ENCODE measurements at places on chromosomes 5 and 9.

DNA sequence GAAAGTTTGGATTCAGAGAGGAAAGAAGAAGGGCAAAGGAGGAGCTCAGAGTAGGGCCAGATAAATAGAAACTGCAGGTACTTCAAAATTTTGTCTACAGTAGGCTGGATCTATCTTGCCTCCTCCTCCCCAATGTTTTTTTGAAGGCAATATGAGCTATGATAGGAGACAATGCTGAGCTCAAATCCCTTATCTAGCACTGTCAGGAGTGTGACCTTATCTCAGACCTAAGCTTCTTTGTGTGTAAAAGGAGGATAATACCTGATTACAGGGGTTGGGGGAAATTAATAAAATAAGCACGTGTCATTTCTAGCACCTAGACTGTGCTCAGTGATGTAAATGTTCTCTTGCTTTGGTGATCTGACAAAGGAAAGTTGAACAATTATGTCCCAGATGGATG, 137.8 kb upstream of the CD180 start:
- DNase-seq, result no peak

DNA sequence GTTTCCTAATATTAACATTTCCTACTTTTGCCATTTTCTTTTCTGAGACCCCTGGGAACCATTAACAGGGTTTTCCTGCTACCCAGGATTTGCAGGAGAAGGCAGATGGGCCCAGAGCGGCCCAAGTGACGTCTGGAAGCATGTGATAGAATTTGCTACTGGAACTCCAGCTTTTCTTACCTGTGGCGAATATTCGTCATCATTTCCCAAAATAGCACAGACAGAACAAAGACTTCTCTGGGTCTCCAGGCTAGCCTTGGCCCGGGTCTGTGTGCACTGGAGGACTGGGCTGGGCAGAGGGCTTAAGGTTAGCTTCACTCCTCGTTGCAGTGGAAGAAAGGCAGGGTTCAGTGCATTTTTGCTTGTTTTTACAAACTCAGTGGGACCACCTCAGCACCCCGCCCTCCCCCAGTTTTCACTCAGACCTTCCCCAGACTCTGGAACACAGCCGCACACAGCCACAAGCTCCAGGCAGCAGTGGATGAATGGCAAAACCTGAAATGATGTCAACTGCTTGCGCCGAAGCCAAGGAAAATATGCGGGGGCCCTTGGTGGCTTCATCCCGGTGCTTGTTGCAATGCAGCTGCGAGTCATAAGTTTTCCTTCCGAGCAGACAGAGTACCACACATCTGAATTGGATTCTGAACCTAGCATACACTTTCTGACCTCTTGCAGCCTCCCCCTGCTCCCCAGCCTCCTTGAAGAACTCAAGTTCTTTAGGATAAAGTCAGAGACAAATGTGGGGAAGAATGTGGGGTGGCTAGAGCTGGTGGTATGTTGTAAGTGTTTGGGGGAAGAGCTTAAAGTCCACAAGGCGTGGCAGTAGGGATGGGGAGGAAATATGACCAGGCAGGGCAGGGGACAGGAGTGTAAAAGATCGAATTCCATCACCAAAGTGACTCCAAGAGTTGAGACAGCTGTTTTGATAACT, 586.0 kb downstream of the CCDC171 start:
- no peak for DNase-seq

GRCh38 chr9:132726576-132727130, 56.4 kb downstream of the GTF3C4 start:
- no peak for DNase-seq

DNA sequence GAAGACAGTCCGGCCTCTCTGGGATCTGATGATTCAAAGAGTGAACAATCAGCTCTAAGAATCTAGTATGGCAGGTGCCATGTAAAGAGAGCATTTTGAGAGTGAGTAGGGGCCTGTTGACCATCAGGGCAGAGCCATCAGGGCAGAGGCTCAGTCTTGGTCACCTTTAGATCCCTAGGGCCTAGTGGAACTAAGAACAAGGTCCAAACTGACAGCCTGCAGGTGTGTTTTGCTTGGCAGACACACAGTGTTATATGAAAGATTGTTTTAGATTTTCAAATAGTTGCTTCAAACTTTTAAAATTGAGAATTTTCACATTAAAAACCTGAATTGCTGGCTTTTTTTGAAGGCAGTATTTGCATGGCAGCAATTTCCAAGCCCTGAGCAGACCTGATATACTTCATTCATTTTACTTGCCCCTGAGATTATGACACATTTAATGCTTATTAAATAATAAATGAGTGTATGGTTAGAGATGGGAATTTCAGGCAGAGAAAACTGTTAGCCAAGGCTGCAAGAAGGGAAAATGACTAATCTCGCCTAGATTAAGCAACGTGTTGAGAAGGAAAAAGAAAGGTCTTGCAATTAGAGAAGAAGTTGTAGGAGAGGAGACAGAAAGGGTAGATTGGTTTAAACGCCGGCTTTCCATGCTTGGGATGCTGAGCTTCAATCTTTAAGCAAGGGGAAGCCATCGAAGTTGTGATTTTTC, 279.6 kb downstream of the ARRDC3 start:
- no peak for DNase-seq

DNA sequence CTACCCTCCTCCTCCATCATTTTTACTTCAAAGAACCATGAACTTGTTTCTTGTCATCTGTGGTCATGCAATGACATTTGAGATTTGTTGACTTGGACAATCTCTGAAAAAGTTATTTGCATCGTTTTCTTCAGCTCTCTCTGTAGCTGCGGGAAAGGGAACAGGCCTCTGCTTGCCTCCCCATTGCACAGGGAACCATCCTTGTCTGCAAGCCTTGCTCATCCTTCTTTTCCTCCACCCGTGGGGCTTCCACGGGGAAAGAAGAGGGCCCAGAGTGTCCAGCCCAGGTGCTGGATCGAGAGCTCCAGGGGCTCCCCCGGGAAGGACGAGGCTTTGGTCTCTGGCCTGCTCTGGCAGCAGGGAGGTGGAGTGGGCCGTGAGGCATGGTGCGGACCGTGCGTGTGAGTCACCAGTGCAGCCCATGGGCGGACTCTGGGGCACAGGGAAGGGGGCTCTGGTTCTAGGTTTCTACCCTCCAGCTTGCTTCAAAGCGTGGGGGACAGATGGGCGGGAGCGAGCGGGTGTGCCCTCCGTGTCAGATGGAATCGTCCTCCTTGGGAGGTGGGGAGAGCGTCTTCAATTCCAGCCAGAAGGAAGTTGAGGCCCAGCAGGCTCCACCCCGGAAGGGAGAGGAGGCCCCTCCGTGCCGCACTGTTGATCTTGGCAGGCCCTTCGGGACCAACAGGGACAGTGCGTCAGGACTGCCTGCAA, 6.0 kb upstream of the IRX4 start:
- no peak for DNase-seq

GRCh38 chr5:120124031-120124430, 340.1 kb upstream of the PRR16 start:
- DNase-seq, result no peak

DNA sequence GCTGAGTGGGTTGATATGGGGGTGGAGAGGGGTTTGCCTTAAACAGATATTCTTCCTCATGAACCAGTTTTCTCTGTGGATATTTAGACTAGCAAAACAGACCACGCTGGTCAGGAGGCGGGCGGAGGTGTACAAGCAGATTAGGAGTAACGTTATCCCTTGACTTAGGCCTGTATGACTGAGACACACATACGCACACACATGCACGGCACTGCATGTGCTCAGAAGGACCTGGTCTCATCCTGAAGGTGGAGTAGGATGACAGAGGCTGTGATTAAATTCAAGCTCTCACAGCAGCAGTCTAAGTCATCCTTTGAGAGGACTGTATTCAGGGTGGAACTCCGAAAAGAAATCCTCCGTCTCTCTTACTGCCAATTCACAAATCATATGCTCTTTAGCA, 209.7 kb downstream of the DIRAS2 start:
- no peak for DNase-seq

DNA sequence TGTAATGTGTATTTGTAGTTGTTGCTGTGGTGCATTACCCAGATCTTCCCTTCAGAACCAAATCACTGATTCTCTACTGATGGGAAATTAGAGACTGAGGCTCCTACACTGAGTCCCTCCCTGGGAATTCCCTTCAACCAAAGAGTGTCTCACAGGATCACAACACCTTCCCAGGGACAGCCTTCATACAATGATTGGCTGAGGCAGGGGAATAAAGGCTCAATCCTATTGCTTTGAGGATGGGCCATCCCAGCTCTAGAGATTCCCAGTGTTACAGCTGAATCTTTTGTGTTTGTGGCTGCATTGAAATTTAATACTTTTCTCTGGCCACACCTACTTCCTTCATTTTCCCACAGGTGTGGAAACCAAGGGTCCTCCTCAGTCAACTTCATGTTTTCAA, 96.4 kb upstream of the ELL2 start:
- DNase-seq, result no peak

GRCh38 chr5:74950836-74951515, 84.8 kb upstream of the FAM169A start:
- DNase-seq, result no peak

- DNase-seq, result no peak
Measured at GRCh38 chr9:116736399-116737151, 49.5 kb downstream of the TRIM32 start.

DNA sequence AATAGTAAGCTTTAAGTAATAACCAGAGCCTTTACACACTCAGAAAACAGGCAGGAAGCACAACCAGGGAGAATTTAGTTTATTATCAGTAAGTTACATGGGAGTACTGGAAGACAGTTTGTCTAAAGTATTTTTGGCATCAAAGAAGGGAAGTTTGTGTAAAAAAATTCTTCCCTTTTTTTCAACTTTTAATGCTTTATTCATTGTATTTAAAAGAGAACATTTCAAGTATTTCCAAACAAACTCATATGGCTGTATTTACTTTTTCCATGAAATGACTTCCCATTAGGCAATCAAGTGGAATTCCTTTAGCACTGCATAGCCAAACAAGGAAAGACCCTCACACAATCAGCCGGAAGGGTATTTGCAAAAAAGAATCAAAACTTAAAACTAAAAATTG, 26.7 kb downstream of the RNF145 start:
- no peak for DNase-seq

DNA sequence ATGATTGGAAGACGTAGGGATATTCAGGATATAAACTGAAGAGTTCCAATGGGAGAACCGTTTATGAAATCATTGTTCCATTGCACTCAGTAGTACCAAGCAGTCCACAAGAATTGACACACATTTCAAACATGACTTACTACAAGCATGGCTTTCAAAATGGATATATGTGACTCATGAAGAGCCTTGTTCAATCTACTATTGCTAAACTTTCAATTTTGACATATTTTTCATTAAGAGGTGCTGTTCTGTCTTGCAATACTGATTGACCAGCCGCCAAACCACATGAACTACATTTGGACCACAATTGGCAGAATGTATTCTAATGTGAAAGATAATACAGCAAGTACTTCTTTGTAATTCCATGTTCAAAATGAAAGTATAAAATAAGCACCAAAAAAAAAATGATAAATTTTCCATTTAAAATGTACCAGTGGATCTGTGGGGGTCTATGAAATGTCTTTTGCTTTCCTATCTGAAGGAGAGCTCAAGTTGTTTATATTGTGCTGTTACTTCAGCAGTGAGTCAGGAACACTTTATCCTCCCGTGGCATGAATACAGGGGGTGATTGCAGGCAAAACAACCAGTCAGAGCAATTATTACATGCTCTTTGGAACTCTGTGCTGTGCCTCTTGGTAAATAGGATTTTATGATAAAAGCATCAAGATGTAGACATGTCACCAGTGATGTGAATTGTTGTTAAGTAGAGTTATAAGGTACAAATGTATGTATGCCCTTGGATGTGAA, 366.0 kb downstream of the ARRDC3 start:
- no peak for DNase-seq

Measured in activated CD4-positive, alpha-beta memory T cell treated with anti-CD3 and anti-CD28 coated beads for 36 hours (primary cell).